ENCODE measurements at places on chromosomes 16 and 17.

- DNase-seq: no peak
Measured at GRCh38 chr17:44376124-44376523, 12.5 kb upstream of the FAM171A2 start.

GRCh38 chr16:19991614-19992013 lies 82.1 kb downstream of the GPR139 start:
- DNase-seq: no peak

GRCh38 chr16:28838558-28838918 lies 7.6 kb downstream of the TUFM start:
- no peak for DNase-seq

DNA sequence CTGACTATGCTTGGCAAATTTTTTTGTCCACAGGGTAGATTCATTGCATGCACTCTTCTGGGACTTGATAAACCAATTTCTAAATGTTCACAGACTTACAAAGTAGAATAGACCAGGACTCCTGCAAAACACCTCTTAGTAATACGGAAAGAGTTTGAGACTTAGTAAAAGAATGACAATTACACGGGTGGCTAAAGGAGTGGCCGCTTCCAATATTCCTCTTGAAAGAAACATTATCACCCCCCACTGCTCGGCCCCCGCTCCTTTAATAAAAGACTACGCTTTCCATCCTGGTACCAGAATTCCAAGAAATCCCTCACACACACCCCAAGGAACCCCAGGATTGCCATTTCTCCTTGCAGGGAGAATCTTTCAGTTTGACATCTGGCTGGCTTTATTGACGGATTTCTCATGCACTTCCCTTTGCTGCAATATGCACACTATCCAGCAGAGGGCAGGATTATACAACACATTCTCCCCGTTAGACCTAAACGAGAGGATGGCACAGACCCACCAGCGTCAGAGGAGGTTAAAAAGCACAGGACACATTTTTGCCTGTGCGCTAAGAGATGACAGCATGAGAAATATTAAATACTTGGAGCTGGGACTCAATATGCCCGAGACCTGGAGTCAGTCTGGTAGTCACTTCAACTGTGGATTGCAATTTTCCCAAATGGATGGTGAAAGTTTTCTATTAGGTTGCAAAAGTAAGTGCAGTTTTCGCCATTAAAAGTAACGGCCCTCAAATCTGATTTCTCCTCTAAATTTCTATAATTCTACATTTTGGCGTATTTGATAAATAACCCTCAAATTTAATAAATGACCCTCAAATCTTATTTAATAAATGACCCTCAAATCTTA lies 46.6 kb upstream of the NUDT7 start:
- DNase-seq: peak; percentile 22

DNA sequence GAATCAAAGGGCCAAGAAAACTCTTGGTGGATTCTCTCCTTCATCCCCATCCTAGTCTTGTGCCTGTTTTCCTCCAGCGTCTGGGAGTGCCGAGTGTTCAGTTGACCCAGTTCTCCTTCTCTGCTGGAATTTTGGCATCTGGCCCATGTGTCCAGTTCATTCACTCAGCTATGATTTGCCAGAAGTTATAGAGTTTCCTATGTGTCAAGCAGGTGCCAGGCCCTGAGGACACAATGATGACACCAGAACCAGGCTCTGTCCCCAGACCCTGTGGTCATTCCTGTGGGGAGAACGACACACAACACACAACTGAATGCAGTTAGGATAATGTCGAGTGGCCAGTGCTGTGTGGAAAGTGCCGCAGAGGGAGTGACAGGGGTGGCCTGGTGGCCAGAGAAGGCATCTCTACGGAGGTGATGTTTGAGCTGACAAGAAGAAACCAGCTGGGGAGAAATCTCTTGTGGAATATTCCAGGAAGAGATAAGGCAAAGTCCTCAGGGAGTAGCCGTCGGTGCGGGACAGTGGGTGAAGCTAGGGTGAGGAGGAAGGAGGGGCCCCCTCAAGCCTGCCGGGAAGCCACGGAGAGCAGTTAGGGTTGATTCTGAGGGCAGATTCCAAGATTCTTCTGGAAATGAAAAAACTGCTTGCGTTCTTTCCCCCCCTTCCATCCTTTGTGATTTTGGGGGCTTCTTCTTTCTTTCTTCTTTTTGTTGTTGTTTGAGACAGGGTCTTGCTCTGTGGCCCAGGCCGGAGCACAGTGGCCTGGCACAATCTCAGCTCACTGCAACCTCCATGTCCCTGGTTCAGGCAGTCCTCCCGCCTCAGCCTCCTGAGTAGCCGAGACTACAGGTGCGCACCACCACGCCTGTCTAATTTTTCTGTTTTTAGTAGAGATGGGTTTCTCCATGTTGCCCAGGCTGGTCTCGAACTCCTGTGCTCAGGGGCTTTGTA lies 35.8 kb upstream of the IL34 start:
- DNase-seq: no peak
